ENCODE measurements at places on chromosomes 5 and 9. TPM values are rescaled to one million over a fixed set of nuclear protein-coding genes. Genes with fewer than 3 reads are reported as not detected.

DNA sequence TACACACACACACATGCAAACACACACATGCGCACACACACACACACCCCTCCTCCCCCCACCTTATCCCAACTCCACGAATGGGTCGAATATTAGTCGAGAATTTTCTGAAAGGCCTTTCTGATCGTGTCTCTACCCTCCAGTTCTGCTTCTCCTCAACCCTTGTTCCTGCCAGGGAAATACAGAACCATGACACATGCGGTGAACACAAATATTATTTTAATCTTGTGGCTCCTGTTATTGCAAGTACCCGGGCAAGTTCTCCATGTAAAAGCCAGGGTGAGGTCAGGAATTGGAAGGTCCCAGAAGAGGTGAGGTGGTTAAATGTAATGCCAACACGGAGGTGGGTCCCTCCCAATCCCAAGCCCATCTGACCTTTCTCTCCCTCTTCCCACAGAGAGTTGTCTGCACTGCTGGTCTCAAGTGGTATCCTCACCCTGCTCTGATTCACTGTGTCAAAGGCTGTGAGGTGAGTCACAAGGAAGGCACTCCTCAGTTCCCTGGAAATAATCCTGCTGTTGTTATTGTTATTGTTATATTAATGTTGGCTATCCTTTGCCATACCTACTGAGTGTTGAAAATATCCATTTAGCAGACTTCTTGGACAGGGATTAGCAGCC is 223.7 kb downstream of the PAPPA start:
- peak; percentile 38 for DNase-seq

HTR4 gene
- total RNA-seq, result not detected

DNA sequence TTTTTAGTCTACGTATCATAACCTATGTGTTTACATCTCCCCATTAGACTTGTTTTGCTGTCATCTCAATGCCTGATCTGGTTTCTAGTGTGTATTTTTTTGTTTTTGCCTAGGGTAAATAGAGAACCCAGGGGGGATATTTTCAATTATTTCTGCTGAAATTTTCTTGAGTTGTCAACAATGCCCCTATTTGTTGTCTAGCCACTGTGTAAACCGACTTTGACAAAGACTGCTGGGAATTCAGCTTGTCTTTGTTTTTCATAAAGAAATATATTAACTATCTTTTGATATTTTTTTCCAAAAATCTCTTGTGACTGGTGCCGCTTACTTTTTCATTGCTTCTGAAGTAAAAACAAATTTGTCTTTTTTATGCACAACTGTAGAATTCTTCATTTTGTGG is 28.1 kb downstream of the MACIR start:
- no peak for DNase-seq

CACNA1B gene
- under 0.01 TPM for total RNA-seq

- DNase-seq, result no peak
These were observed 44.1 kb downstream of the PJA2 start for GRCh38 chr5:109365653-109366052.

NUTM2F gene
- not detected for total RNA-seq

DNA sequence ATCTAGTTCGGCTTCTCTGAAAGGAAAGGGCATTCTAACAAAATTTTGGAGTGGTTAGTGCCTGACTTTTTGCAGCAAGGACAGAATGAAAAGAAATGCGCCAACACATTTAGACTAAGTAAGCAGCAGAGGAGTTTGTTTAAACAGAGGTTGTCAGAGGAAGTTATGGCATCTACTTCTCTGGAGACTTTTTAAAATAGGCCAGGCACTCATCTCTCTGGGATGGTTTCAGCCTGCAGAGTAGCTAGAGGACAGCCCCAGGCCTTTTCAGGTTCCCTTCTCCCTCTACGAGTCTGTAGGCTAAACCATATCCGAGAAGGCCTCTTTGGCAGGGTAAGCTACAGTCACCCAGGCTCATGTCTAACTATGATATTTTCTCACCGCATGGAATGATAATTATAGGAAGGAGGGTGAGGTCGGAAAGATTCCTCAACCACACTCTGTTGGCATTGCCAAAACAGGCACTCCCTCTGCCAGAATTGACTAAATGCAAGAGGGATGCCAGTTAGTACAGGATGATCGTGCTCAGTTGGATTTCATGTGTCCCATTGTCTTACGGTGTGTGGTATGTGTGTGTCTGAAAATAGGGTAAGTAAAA is 1.4 kb upstream of the CTXN3 start:
- DNase-seq, result no peak

SLCO6A1 gene
- not detected for total RNA-seq

DNA sequence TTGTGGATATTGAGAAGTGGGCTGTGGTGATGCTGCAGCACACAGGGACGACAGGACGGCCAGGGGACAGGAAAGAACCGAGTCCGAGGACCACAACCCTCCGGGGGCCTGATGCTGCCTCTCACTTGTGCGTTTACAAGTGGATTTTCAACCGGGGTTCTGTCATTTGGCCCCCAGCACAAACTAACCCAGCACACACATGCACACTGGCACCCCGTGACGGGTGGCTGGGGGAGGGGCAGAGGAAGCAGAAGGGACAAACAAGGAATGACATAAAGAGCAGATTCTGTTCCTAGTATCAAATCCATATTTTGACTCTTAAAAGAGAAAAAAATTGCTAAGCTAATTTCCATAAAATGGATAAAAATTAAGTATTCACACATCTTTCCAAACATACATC is 18.3 kb upstream of the ZFYVE16 start:
- DNase-seq, result no peak

DNA sequence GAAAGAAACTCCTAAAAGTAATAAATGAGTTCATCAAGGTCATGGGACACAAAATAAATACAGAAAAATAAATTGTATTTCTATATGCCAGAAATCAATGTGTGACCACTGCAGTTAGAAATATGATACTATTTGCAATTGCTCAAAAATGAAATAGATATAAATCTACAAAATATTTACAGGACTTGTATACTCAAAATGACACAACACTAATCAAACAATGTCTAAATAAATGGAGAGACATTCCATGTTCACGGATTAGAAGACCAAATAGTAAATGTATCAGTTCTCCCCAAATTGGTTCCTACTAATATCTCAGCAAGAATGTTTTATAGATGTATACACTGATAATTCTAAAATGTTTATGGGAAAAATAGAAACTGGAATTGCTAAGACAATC is 345.3 kb downstream of the NR2F1-AS1 start:
- no peak for DNase-seq

DNA sequence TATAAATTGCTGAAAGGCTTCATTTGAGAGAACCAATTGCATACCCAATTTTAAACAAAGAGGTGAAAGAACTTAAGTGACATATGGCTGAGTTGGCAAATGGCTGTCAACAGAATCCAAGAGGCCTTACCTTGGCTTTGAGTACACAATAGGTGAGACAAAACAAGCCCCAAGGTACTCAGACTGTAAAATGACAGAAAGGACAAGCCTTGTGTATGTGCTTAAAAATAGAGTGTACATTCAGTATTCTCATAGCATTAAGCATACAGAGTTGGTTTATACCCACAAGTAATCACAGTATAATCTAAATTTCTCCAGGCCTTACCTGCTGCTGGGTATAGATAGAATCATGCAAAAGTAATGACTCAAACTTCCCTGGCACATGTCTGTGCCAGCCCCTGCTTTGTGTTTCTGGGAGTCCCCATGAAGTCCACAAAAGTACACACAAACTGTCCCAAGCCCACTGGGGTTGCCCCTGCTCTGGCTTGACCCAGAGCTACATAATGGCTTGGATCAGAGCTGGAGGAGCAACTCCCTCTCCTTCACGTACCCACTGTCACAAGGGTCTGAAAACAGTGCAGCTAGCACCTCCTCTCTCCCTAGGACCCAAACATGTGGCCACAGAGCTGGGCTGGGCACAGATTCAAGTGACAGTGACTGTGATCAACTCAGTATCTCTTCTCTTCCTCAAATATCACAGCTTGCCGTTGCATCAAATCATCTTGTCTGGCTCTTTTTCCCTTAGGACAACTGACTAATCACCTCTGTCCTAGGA is 250.8 kb downstream of the ENC1 start:
- no peak for DNase-seq

- DNase-seq, result peak; percentile 94
These were observed at the start of gene IL6ST for GRCh38 chr5:55994495-55994997. IL6ST (minus strand) TSS chr5:55994963; CDS start chr5:55976278, 18,685 bp downstream.

DNA sequence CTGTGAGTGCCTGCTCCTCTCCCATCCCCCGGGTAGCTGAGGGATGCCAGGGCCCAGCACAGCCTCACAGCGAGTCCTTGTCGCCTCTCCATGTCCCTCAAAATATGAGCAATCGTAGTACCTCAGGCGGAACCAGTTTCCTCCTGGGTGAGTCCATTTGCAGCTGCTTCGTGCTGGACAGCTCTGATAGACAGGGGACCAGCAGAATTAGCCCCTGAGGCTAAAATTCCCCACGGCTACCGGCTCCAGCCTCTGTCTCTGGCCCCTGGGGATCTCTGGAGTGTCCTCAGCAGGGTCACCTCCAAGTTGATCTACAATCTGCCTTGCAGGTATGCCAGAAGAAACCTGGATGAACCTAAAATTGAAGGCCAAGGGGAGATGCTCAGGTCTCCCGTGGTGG is 115.8 kb upstream of the FBXL7 start:
- no peak for DNase-seq

- DNase-seq, result no peak
These were observed 114.6 kb downstream of the EHMT1 start for GRCh38 chr9:137733429-137733828.

C9orf153 gene
- under 0.01 TPM for total RNA-seq

GRCh38 chr9:135814421-135815095 is 92.8 kb downstream of the CAMSAP1 start:
- DNase-seq, result no peak

AHRR gene
- 1.4 TPM for total RNA-seq

- no peak for DNase-seq
These were observed 23.4 kb upstream of the LECT2 start for GRCh38 chr5:135978212-135978631.

GRCh38 chr9:104849023-104849422 is 78.9 kb downstream of the ABCA1 start:
- DNase-seq, result no peak

DNA sequence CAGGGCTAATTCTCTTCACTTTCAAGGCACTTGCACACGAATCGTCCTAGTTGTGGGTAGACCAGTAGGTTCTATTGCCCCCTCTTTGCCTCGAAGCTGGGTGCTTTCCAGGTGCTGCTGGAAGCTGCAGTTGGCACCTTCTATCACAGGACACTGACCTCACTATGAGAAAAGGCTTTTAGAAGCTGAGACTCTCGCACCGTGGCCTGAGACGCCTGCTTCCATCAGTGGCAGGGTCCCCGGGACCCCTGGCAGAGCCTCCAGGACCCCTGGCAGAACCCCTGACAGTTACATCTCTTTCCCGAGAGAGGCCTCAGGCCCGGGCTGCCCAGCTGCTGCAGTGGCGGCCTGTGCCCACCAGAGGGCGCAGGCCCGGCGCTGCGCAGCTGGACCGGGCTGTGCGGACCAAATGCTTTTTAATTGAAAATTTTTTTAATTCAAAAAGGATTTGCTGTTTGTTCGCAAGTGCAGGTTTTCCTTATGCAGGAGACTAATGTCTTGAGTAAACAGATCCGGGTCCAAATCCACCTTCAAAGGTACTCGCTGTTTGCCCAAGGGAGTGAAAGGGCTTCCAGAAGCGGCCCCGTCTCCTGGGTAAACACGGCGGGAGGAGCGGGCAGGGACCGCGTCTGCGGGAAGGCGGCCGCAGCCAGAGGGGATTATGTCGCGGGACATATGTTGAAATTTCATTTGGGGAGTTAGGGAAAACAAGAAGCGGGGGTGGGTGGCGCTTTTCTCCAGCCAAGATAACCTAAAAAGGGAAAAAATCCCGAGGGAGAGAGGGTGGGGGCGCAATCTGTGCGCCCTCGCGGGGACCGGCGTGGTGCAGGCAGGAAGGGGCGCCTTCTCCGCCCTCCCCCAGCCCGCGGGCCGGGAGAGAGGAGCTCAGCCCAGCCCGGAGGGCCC is 114.5 kb upstream of the LMX1B start:
- peak; percentile 50 for DNase-seq
